ENCODE measurements at places on chromosomes 5 and 9. TPM values are rescaled to one million over a fixed set of nuclear protein-coding genes. Genes with fewer than 3 reads are reported as not detected.

The PFN3 gene
- total RNA-seq: not detected

- no peak for DNase-seq
- H3K4me1 ChIP-seq: no peaks in the 10 kb centered on the region
- H3K4me3 ChIP-seq: no peak overlapping the region
- peaks cover 41% of the 10 kb centered on the region for H3K36me3 ChIP-seq
Measured at GRCh38 chr5:136043968-136044610, 15.3 kb downstream of the TGFBI start.

DNA sequence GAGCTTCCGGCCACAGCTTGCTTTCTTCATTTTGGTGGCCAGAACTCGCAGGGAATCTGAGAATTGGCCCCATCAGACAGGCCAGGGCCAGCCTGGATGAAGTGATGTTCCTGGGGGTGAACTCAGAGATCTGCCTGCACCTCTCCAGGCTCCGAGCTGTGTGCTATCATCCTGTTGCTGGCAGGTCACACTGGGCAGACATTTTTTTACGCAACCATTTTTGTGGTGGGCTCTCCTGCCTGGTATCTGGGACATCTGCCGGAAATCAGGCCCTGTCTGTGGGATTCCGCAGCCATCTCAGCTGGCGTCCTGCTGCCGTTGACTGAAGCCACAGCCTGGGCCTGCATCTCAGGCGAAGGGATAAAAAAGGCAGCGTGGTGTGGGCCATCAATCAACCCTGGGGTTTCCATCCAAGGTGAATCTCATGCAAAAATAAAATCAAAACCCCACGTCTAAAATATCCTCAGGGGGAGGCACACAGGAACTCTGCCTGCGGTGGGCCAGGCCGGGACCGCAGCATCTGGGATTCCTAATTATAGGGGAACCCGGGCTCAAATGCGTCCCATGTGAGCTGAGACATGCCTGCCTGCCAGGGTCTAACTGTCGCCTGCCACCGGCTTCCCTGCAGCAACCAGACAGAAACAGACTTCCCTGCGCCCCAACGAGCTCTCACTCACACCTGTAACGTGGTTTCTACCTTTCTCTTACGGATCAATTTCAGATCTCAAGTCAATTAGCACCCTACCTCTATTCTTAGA, 174.3 kb downstream of the SYK start:
- no peak overlapping the region for H3K27ac ChIP-seq
- no peaks in the 10 kb centered on the region for H3K27me3 ChIP-seq
- no peak for DNase-seq
- H3K4me1 ChIP-seq: no peaks in the 10 kb centered on the region
- no peak overlapping the region for H3K4me3 ChIP-seq

- H3K27me3 ChIP-seq: no peaks in the 10 kb centered on the region
- no peak for DNase-seq
- H3K4me3 ChIP-seq: no peak overlapping the region
- no peaks in the 10 kb centered on the region for H3K36me3 ChIP-seq
- no peaks in the 10 kb centered on the region for H3K4me1 ChIP-seq
- H3K27ac ChIP-seq: no peak overlapping the region
Measured at GRCh38 chr9:16030528-16031185, 477.8 kb downstream of the CCDC171 start.

- no peak overlapping the region for H3K4me3 ChIP-seq
- H3K27ac ChIP-seq: no peak overlapping the region
- no peaks in the 10 kb centered on the region for H3K36me3 ChIP-seq
Measured at GRCh38 chr9:18421391-18421790, 52.6 kb upstream of the ADAMTSL1 start.

DNA sequence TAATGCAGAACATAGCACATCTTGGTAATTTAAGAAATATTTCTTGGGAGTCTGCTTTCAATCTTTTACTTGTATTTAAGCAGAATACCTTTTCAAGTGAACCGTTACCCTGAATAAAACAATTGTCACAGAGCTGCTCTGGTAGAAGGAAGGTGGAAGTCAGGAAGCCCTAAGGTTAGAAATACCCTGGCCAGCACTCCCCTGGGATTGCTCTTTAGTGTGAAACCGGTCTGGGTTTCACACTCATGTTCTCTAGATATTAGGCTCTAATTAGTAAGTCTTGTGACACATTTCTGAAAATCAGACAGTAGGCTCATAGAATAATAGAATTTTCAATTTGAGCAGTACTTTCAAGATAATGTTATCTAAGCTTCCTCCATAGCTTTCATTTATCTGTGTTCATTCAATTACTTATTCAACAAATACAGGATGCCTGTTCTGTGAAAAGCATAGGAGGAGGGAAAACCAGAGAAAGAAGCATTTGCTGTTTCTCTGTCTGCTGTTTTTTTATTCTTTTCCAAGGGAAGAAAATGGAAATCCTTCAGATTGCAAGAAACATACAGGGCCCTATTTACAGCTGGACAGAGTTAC, 825.5 kb downstream of the TLR4 start:
- H3K36me3 ChIP-seq: no peaks in the 10 kb centered on the region
- no peak overlapping the region for H3K27ac ChIP-seq
- no peak overlapping the region for H3K4me3 ChIP-seq
- DNase-seq: no peak
- H3K27me3 ChIP-seq: no peaks in the 10 kb centered on the region

- H3K27ac ChIP-seq: peak within 1 kb of the TSS; percentile 95
- peaks cover 45% of the 10 kb centered on the region for H3K4me1 ChIP-seq
- H3K4me3 ChIP-seq: peak within 1 kb of the TSS; percentile 84
- H3K27me3 ChIP-seq: no peaks in the 10 kb centered on the region
Measured at GRCh38 chr9:129028192-129028966, at the start of gene SH3GLB2. SH3GLB2 (minus strand) TSS chr9:129028331; CDS start chr9:129028154, 177 bp downstream.

- DNase-seq: no peak
- H3K36me3 ChIP-seq: no peaks in the 10 kb centered on the region
- H3K4me3 ChIP-seq: no peak overlapping the region
- peaks cover 29% of the 10 kb centered on the region for H3K4me1 ChIP-seq
- no peak overlapping the region for H3K27ac ChIP-seq
- peaks cover 4% of the 10 kb centered on the region for H3K27me3 ChIP-seq
Measured at GRCh38 chr5:170393235-170393634, 4.1 kb upstream of the KCNMB1 start.

DNA sequence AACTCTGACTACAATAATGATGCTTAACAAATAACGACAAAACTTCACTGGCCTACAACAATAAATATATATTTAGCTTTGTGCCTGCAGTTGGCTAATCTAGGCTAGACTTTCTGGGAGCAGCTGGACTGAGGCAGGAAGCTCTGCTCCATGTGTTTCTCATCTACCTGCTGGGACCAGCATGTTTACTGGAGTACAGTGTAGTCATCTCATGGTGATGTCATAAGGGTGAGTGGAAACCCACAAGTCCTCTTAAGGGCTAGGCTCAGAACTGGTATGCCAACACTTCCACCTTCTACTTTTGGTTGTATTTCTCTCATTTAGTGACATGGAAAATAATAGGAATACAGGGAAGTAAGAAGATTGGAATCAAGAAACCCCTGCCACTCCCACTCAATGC, 85.7 kb upstream of the NIPBL start:
- no peaks in the 10 kb centered on the region for H3K4me1 ChIP-seq
- H3K4me3 ChIP-seq: no peak overlapping the region
- no peaks in the 10 kb centered on the region for H3K36me3 ChIP-seq
- no peaks in the 10 kb centered on the region for H3K27me3 ChIP-seq
- DNase-seq: no peak
- H3K27ac ChIP-seq: no peak overlapping the region

GRCh38 chr5:31218978-31219377, 25.5 kb downstream of the CDH6 start:
- DNase-seq: peak; percentile 64
- H3K36me3 ChIP-seq: no peaks in the 10 kb centered on the region
- no peaks in the 10 kb centered on the region for H3K27me3 ChIP-seq
- no peak overlapping the region for H3K27ac ChIP-seq
- no peak overlapping the region for H3K4me3 ChIP-seq
- H3K4me1 ChIP-seq: peaks cover 23% of the 10 kb centered on the region

- no peak overlapping the region for H3K27ac ChIP-seq
- DNase-seq: no peak
- no peak overlapping the region for H3K4me3 ChIP-seq
- no peaks in the 10 kb centered on the region for H3K36me3 ChIP-seq
Measured at GRCh38 chr5:11427569-11427968, 476.7 kb downstream of the CTNND2 start.

- H3K4me1 ChIP-seq: no peaks in the 10 kb centered on the region
- DNase-seq: no peak
- no peak overlapping the region for H3K27ac ChIP-seq
- H3K4me3 ChIP-seq: no peak overlapping the region
Measured at GRCh38 chr9:88678431-88678830, 143.5 kb downstream of the NXNL2 start.

Measured in stomach (tissue), 19 donors.